ENCODE measurements at places on chromosomes 12 and 14. TPM values are rescaled to one million over a fixed set of nuclear protein-coding genes. Genes with fewer than 3 reads are reported as not detected.

GZMH gene
- total RNA-seq, result 0.28 TPM

KCNMB4 gene
- 0.65 TPM for total RNA-seq

CLEC14A gene
- 5.7 TPM for total RNA-seq

SLCO1B1 gene
- total RNA-seq, result 143 TPM

ABCC9 gene
- 65.9 TPM for total RNA-seq

ABHD4 gene
- 20.0 TPM for total RNA-seq

LMNTD1 gene
- not detected for total RNA-seq

DIABLO gene
- 22.8 TPM for total RNA-seq

CFAP54 gene
- 0.13 TPM for total RNA-seq

CLEC7A gene
- total RNA-seq, result 1.2 TPM

SLC15A5 gene
- total RNA-seq, result not detected

RPGRIP1 gene
- 0.23 TPM for total RNA-seq

AQP2 gene
- total RNA-seq, result not detected

CDCA4 gene
- 1.4 TPM for total RNA-seq

PDE3A gene
- total RNA-seq, result 0.75 TPM

LEMD3 gene
- 10.3 TPM for total RNA-seq
